ENCODE measurements at places on chromosomes 12 and 14. TPM values are rescaled to one million over a fixed set of nuclear protein-coding genes. Genes with fewer than 3 reads are reported as not detected.

Gene PLEKHD1
- 0.37 TPM for polyA plus RNA-seq

Gene CDH24
- polyA plus RNA-seq: 4.4 TPM

Gene GUCY2C
- 0.07 TPM for polyA plus RNA-seq

Gene NTS
- 2.1 TPM for polyA plus RNA-seq

Gene DPY19L2
- polyA plus RNA-seq: 18.2 TPM

Gene STAC3
- 5.4 TPM for polyA plus RNA-seq

Gene RARG
- polyA plus RNA-seq: 13.0 TPM

Gene SDR9C7
- polyA plus RNA-seq: 1.2 TPM

Gene DCN
- 5.0 TPM for polyA plus RNA-seq

Gene SCNN1A
- polyA plus RNA-seq: not detected

Gene HOXC6
- not detected for polyA plus RNA-seq

Gene RNASE3
- polyA plus RNA-seq: not detected

Gene RND1
- 7.2 TPM for polyA plus RNA-seq
